ENCODE measurements at places on chromosomes 4 and X.

GRCh38 chr4:98627531-98628257, 30.7 kb downstream of the TSPAN5 start:
- no peak for DNase-seq

DNA sequence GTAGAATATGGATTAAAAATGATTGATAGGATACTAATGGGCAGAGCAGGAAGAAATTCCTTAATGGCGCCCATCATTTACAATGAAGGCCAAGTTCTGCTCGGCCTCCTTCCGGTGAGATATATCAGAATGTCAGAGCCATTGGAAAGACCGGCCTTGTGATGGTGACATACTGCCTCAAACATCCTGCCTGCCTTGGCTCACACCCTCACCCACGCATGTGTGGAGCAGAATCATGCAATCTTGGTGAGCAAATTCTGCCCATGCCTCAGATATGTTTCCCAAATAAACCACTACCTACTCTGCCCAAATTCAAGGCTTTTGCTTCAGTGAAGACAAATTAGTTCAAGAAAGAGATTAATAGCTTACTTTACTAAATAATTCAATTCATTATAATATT, 163.3 kb downstream of the MID1 start:
- no peak for DNase-seq

DNA sequence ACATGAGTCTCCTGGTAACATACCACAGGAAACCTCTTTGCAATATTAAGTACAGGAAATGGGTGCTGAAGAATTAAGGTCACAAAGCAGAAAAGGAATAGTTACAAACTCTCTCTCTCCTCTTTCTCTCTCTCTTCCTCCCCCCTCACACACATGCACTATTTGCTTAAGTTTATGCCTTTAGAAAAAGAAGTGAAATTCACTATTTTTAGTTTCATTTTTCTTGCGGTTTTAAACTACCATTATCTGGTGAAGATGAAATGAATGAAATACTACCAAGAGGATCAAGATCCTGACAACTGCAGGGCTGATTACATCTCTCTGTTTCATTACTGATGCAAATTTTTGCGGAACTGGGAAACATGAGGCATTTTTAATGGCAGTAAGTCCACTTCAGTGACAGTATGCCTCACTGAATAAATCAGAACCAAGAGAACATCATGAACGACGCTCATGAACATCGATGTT, 64.3 kb upstream of the FTHL17 start:
- DNase-seq: no peak

- DNase-seq: no peak
These were observed 52.8 kb upstream of the CLNK start for GRCh38 chr4:10737337-10737736.

DNA sequence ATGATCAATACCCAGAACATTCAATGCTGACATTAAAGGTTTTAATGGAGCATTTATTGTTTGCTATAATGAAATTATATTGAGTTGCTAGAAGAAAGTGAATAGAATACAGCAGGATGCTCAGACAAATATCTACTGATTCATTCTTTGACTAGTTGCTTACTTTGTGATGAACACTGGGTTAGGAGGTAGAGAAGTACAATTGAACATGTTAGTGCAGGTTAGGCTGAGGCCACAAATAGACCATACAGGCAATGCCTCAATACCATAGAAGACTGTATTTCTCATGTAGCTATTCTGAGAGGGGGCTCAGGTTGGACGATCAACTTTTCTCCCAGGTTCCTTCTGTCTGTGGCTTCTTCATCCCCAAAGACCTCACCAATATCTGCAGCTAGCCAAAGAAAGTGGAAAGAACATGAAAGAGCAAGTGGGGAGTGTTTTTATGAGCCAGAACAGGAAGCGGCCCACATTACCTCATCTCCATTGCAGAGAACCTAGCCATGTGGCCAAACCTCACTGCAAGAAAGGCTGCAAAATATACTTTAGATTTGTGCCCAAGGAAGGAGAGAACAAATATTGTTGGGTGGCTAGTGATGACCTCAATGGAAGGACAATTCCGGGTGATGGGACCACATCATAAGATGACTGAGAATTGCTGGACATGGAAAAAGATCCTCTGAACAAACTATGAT, 180.3 kb upstream of the GATB start:
- no peak for DNase-seq

GRCh38 chr4:7906171-7906701, 33.4 kb downstream of the AFAP1 start:
- DNase-seq: no peak

DNA sequence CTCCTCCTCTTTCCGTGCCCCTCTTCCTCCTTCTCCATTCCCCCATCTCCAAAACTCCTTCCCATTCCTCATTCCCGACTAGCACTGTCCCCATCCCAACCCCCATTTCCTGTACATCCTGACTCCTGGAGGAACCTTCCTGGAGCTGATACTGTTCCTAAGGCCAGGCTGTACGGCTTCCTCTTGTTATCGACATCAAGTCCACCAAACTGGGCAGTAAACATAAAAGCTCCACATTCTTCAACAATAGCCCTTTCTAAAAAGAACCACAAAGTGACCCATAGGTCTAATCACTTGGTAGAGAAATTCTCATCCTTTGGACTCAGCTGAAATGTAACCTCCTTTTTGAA, 22.9 kb downstream of the AWAT2 start:
- no peak for DNase-seq

DNA sequence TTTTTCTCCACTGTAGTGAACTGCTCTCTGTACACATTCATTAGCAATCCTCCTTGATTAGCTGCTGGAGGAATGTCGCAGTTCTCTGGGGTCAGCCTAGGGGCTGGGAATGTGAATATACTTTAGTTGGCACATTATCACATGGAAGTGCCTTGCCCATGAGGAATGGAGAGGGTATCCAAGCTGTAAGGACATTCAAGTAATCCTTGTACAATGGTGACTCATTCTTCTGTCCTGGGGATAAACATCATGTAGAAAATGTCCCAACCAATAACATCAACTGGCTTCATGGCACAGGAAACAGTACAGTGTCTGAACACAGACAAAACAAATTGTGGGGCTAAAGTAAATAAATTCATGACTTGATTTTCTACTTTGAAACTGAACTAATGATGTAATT, 147.1 kb downstream of the GLRA2 start:
- no peak for DNase-seq

GRCh38 chrX:24145303-24146186, 4.0 kb upstream of the ZFX start:
- DNase-seq: no peak

GRCh38 chrX:129984111-129984958, 1.9 kb downstream of the BCORL1 start:
- DNase-seq: peak; percentile 38

GRCh38 chrX:64805683-64806082, 170.6 kb downstream of the ZC4H2 start:
- no peak for DNase-seq

DNA sequence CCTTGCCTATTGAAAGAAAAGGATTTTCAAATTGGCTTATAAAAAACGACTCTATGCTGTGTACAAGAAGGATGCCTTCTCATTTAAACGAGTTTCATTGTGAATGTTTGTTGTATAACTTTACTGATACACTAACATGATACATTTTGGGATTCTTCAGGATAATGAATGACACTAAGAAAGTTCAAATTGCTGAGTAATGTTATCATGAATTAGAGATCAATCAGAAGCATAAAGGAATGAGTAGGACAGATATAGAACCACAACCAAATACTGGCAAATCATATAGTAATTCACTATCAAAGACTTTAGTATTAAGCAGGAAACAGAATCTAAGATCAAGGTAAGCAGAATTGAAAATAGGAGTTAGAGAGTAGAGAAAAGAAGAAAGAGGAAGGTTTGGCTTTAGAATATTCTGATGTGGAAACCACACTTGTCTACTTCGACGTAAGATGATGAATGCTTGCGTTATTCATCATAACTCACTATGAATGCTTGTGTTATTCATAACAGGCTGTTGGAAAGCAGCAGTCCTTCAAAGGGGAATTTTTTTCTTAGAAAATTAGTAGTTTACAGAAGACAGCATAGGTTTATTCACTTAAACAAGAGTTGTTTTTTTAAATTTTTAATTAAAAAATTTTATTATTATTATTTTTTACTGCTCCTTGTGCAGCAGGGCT, 13.4 kb downstream of the CCDC158 start:
- DNase-seq: no peak

GRCh38 chr4:71941001-71941400, 90.8 kb upstream of the NPFFR2 start:
- DNase-seq: peak; percentile 20

- DNase-seq: no peak
These were observed 2.1 kb downstream of the PDS5A start for GRCh38 chr4:39975488-39976089.

DNA sequence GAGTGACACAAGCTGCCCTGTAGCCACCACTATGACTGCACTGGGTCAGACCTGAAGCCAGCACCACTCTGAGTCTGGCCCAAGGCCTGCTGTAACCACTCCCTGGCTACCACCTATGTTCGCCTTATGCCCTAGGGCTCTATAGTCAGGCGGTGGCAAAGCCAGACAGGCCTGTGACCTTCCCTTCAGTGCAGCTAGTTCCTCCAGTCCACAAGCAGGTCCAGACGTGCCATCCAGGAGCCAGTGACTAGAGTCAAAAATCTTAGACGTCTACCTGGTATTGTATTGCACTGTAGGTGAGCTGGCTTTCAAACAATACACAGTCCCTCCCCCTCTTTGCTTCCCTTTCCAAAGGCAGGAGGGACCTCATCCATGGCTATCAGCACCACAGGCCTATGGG, 54.0 kb upstream of the RNF128 start:
- DNase-seq: no peak

DNA sequence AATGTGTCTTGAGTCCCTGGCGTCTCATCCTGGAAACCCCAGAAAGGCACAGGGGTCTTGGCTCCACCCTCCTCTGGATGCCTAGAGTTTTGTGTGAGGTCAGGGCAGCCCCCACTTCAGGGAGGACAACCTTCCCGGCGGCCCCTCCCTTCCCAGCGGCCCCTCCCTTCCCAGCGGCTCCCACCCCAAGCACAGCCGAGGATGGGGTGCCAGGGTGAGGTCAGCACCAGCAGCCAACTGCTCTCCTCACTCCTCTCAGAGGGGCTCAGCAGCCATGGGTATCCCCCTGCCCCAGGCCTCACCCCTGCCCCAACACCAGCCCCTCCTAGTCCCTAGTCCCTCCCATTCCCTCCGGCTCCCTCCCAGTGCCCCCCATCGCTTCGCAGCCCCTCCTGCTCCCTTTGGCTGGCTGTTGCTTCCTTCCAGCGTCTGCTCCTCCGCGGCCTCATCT, 17.4 kb downstream of the DGKQ start:
- no peak for DNase-seq

GRCh38 chrX:129777218-129778030, 2.3 kb upstream of the SASH3 start:
- no peak for DNase-seq

- no peak for DNase-seq
These were observed 1.0 kb downstream of the NDST3 start for GRCh38 chr4:118035309-118035708.

- DNase-seq: no peak
These were observed 137.2 kb downstream of the MAGEC1 start for GRCh38 chrX:142040906-142041305.
